ENCODE measurements at places on chromosomes 1 and 21.

- peak; percentile 71 for DNase-seq
Observed at GRCh38 chr1:153510984-153511410, 24.8 kb downstream of the S100A6 start.

DNA sequence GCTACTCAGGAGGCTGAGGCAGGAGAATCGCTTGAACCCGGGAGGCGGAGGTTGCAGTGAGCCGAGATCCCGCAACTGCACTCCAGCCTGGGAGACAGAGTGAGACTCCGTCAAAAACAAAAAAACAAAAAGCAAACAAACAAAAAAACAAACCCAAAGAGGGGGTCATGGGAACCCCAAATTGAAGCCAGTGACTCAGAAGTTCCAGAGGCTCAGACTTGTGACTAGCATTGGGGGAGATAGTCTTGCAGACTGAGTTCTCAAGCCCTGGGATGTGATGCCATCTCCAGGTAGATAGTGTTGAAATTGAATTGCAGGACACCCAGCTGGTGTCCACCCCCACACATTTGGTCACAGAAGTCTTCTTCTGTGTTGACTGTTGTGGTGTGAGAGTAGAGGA is 24.9 kb upstream of the ENO1 start:
- DNase-seq: no peak

GRCh38 chr1:56844545-56845136 is 10.0 kb upstream of the C8A start:
- DNase-seq: no peak

- DNase-seq: peak; percentile 62
Observed at GRCh38 chr1:34597877-34598514, 156.9 kb upstream of the GJB5 start.

GRCh38 chr1:62783736-62784508 is at the start of gene ATG4C:
Gene ATG4C (plus strand): TSS chr1:62784132. CDS start chr1:62803787, 19,655 bp downstream.
- peak; percentile 98 for DNase-seq

GRCh38 chr1:20164694-20165202 is 21.1 kb upstream of the UBXN10 start:
- DNase-seq: no peak

DNA sequence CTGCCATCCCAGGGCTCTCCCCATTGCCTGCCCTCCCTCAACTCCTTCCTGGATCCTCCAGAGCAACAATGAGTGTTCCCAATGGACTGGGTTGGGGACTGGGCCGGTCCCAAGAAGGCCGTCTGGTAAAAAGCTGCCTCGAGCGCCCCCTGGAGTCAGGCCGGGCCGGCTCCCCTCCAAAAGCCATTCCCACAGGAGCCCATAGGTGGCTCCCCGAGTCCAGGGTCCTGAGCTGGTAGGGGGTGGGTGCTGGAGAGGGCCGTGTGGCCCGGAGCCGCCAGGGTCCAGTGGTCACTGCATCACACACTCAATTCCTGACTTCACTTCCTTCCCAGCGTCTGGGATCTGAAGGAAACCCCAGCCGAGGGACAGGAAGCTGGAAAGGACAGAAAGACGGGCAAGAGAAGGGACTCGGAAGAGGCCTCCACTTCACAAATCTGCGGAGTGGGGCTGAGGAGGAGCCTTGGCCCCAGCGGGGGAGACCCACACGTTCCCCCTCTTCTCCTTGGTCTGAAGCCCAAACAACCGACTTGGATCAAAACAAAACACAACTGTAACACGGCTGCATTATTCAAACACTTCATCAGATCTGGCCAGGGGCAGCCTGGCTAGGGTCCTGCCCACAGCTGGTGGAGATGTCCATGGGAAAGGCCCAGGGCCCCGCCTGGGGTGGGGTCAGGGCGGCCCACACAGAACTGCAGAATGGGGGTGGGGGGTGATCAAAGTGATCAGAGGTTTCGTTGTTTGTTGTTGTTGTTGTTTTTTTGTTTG is 10.9 kb upstream of the ALDH4A1 start:
- DNase-seq: peak; percentile 13

- peak; percentile 95 for DNase-seq
Observed at GRCh38 chr1:115314092-115314491, 24.0 kb downstream of the NGF start.

GRCh38 chr1:162218975-162219374 is 149.5 kb downstream of the NOS1AP start:
- DNase-seq: no peak

GRCh38 chr1:99532276-99532580 is 113.7 kb upstream of the PALMD start:
- no peak for DNase-seq

DNA sequence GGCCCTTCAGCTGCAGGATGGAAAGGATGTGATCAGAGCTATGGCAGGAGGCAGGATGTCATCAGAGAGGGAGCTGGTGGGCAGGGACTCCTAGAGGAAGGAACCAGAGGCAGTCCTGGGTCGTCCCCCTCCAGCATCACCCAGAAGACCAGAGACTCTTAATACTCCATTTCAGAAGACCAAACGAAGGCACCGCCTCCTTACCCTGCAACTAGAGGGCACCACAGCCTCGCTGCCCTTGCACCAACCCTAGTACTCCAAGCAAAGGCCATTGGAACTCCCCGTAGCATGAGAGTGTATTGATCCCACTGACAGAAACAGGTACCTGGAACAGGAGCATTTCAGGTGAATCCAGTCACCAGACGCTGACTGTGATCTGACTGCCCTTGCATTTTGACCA is 598.1 kb downstream of the NPHP4 start:
- no peak for DNase-seq

DNA sequence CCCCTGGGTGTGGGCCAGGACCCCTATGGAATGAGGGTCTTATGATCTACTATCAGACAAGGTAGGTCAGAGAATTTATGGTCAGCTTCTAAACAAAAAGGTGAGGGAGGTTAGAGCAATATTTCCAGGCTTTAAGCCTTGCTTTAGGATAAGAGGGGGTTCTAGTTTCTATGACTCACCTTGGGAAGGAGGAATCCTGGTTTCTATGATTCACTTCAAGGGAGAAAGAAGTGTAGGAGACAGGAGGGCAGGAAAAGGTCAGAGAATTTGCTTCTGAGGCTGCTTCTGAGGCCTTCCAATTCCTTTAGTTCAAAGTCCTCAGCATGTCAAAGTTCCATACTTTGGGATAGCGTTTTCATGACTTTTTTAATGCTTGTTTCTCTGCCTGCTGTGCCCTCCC is 35.2 kb downstream of the RGL1 start:
- no peak for DNase-seq

DNA sequence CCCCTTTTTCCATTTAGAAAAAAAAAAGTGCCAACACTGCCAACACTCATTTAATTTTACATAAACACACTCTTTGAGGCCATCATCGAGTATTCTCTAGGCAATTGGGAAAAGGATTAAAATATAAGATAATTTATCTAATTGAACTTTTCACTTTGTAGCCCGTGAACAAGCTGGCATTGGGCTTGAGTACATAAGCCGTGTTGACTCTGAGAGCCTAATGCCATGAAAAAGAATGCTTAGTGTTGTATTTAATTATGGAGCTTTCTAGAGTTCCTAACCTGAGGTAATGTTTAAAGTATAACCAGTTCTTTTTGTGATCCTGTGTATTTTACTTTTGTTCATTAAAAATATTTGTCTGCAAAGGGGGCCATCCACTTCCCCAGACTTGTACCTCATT is 193.8 kb downstream of the LYPLAL1 start:
- DNase-seq: no peak

DNA sequence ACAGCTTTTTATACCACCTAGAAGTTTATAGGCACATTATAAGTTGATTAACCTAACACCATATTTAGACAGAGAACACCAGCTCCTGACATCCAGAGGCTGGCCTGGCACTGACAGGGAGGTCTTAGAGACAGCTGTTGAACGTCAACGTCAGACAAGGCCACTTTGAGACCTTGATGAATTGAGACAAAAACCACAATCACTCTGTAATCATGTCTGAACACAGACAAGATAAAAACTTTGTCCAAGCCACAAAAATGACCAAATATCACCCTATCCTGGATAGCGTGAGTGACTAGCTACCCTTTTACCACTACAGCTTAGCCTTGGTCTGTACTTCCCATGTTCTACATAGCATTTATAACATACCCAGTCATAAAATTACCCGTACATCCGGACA is 403.6 kb upstream of the CHRM3 start:
- no peak for DNase-seq

DNA sequence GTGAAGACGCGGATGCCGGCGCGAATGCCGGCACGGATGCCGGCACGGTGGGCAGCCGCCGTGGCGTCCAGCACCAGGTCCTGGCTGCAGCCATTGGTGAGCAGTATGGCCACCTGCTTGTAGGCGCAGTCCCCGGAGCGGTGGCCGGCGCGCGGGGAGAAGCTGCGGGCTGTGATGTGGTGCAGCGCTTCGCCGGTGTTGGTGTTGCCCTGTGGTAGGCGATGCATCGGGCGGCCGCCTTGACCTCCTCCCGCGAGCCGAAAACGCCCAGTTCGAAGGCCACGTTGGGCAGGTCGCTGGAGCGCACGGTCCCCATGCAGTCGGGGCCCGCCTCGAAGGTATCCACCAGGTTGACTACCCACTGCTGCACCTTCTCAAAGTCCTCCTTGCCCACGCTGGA is 120.2 kb downstream of the NR5A2 start:
- DNase-seq: no peak

DNA sequence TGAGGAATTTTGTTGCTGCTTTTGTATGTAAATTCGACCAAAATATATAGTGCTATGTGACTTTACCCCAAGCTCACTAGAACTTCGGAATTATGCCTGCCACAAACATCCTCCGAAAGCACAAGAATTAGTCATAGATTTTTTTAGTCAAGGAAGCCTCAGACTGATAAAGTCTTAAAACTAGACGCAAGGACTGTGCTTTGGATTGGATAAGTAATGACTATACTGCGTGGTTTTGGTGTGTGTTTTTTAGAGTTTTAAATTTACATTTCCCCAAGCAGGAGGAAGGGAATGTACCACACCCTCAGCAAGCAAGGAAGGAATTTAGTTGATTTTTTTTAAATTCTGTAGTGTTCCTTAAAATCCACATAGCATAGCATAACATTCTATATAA is 10.3 kb downstream of the WLS start:
- DNase-seq: no peak

GRCh38 chr1:119737040-119737682 is 25.4 kb downstream of the PHGDH start:
- no peak for DNase-seq

DNA sequence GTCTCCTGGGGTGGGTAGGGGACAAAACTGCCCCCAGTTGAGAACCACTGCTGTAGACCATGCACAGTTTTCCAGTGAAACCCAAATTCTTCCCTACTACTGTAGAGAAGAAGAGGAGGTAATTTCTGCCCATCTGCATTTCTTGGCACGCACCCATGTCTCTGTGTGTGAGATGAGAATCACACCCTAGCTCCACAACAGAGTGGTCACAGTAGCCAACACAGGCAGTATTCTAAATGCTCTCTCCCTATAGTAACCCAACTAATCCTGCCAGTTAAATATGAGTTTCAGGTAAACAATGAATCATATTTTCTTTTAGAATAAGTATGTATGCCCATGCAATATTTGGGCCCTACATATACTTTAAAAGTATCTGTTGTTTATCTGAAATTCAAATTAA is 1.2 kb upstream of the CAPN2 start:
- DNase-seq: peak; percentile 37

- DNase-seq: peak; percentile 28
Observed at GRCh38 chr1:69700770-69701169, 133.0 kb downstream of the LRRC7 start.

GRCh38 chr1:40820911-40821693 is 37.5 kb downstream of the KCNQ4 start:
- no peak for DNase-seq

GRCh38 chr1:77825131-77825709 is 45.8 kb downstream of the MIGA1 start:
- peak; percentile 19 for DNase-seq

- DNase-seq: no peak
Observed at GRCh38 chr1:94852788-94853187, 32.6 kb downstream of the SLC44A3 start.

- DNase-seq: peak; percentile 37
Observed at GRCh38 chr1:205012391-205013140, 30.4 kb upstream of the CNTN2 start.

GRCh38 chr1:183431840-183432547 is 13.8 kb upstream of the NMNAT2 start:
- no peak for DNase-seq

- DNase-seq: peak; percentile 62
Observed at GRCh38 chr1:54559771-54560231, 11.8 kb downstream of the ACOT11 start.

DNA sequence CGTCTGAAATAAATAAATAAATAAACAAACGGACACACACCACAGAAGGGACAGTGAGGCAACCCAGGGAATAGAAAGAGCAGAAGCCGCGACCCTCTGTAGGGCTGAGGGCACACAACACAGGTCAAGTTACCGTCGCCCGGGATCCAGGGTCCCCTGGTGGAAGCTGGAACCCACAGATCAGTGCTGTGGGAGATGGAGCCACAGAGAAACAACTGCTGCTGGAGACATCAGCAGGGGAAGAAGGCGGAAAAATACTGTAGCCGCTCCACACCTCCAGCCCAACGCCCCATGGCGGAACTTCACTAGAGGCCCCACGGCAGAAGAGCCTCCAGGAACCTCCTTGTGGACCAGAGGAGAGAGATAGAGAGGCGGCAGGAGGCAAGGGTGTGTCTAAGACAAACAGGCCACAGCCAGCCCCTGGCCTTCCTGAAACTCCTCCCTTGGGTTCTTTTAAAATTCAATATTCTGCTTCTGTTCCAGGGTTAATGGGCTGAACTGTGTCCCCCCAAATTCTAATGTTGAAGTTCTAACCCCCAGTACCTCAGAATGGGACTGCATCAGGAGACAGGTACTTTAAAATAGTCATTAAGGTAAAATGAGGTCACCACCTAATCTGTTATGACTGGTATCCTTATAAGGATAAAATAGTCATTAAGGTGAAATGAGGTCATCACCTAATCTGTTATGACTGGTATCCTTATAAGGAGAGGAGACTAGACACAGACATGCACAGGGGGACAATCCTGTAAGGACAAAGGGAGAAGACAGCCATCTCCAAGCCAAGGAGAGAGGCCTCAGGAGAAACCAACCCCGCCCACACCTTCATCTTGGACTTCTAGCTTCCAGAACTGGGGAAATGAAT is 7.7 kb upstream of the HLCS start:
- no peak for DNase-seq

DNA sequence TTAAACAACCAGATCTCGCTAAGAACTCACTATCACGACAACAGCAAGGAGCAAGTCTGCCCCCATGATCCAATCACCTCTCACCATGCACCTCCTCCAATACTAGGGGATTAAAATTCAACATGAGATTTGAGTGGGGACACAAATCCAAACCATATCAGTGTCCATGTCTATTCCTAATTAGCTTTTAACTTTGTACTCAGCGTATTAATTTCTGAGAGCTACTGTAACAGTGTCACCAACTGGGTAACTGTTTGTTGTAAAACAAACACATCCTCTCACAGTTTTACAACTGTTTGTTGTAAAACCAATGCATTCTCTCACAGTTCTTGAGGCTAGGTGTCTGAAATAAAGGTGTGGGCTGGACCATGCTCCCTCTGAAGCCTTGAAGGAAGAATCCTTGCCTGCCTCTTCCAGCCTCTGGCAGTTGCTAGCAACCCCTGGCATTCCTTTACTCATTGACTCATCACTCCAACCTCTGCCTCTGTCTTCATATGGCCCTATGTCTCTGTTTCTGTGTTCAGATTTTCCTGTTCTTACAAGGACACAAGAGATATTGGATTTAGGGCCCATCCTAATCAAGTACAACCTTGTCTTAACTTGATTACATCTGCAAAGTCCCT is 121.2 kb downstream of the LTN1 start:
- DNase-seq: no peak

GRCh38 chr1:104648269-104648691 is 898.6 kb downstream of the AMY1C start:
- peak; percentile 74 for DNase-seq

GRCh38 chr21:33256019-33256418 is 10.1 kb upstream of the IL10RB start:
- no peak for DNase-seq

Measured in NCI-H2171 treated with DMSO at 0.1 percent for 48 hours (cell line).